Esophagus mucosa (tissue), 1 donor: ENCODE measurements at places on chromosomes 1 and 21.

DNA sequence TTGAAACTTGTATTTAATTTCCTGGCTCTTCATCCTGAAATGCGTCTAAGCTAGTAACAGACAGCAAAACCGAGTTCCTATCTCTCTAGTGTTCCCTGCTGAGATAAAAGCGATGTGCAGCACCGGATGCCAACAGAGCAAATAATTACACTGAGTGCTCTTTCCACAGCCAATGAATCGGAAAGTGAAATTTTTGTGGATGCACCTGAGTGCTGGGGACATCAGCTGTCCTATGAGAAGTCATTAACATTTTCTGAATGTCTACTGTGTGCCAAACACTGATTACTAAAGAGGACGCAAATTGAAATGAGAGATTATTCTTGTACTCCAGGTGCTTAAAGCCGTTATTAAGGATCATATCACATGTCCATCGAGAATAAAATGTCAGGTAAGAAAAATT lies 278.0 kb downstream of the RGS7 start:
- no peak for ATAC-seq

- ATAC-seq, result peak; percentile 62
Measured at GRCh38 chr1:12031039-12031980, 12.0 kb downstream of the MIIP start.

DNA sequence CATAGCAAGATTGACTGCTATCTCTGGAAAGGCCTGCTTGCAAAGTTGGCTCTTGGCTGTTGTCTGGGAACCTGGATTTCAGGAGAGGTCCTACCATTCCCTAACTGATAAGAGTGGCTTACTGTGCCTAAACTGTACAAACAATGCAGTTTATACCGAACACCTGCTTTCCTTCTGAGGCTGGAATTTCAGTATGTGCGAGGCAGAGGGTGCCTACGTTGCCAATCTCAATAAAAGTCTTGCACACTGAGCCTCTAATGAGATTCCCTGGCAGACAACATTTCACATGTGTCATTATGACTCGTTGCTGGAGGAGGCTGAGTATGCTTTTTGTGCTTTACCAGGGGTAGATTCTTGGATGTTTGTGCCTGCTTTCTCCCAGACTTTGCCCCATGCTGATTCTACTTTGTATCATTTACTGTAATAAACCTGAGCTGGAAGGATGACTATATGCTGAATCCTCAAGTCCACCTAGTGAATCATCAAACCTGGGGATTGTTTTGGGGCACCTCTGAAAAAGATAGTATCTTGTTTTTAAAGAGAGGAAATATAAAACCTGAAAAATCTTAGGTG lies 58.9 kb upstream of the GNG4 start:
- no peak for ATAC-seq

DNA sequence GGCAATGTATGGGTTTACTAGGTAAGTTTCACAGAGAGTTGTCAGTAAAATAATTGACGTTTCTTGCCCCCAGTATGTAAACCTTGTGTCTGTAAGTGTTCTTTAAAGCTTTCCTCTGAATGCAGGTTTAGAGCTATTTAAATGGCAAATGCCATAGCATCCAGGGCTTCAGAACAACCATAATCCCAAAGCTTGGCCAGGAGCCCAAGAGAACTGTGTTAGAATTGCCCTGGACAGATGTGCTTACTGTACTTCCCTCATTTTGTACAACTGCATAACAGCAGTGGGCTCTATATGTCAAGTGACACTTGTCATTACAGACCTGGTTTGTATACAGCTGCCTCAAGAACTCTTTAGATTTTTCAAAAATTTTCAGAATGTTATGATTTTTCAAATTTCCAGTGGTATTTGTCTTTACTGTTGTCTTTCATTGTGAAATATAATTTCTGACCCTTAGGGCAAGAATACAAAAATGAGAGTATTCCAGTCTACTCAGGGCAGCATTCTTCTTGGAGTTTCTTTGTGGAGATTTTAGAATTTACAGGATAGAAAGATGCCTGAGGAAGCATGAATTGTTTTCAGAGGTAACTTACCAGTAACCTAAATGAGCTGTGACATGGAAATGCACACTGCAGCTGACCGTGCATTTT lies 136.9 kb upstream of the L1TD1 start:
- ATAC-seq, result no peak

- no peak for ATAC-seq
Measured at GRCh38 chr21:34203851-34204420, 130.6 kb downstream of the MRPS6 start.

DNA sequence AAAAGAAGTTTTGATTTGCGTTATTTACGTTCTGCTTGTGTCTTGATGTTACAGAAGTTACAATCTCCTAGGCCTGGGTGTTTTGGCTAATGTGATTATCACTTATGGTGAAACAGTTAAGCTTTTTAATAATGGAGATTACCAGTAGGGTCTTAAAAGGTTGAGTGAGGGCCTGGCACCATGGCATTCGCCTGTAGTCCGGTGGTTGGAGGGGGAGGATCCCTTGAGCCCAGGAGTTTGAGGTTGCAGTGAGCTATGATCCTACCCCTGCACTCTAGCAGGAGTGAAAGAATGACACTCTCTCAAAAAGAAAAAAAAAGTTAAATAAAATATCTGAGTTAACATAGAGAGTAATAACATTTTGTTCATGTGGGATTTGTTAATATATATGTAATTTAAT lies 8.8 kb upstream of the SPEN start:
- ATAC-seq, result no peak
